NCI-H446 (cell line): ENCODE measurements at places on chromosomes 4 and X.

DNA sequence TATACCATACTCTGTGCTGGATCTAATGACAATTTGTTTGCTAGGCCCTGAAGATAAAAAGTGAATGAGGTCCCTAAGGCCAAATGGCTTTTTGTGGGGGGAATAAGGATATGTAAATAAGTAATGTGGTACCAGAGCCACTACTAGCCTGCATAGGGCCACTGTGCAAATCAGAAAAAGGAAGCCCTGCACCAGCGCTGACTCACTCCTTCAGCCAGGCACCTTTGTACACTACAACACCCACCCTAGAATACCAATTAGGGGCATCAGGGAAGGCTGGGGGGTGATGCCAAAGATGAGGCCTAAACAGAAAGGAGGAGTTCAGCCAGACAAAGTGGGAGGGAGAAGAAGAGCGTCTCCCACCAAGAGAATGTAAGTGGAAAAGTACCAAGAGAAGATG is 122.2 kb downstream of the CAMK2D start:
- no peak for DNase-seq

GRCh38 chrX:68826113-68826980 is 2.5 kb upstream of the EFNB1 start:
- DNase-seq = no peak

- no peak for DNase-seq
Measured at GRCh38 chrX:40240844-40241243, 143.1 kb upstream of the BCOR start.

DNA sequence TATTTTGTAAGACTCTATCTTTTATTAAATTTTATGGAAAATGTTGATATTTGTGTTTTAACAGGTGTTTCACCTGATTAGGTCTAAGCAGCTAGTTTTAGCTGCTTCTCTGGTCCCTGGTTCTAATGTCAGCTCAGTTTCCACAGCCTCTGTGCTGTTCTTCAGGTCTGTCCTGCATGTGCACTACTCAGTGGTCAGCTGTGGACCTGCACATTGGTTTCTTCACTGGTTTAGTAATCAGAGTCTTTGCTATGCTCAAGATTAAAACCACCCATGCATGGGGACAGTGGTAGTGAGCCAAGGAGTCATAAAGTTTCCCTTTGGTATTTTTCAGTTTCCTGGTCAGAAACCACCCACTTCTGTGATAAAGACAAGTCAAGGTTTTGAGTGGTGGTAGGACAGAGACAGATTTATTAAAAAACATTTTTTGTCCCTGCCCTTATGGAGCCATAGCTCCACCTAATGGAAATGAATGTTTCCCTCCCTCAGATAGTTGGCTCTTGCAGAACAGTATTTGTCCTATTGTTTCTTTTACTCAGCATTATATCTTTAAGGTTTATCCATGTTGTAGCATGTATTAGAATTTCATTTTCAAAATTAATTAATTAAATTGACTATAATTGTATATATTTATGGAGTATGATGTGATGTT is 36.8 kb upstream of the VBP1 start:
- DNase-seq = no peak
